ENCODE measurements at places on chromosomes 4 and X. TPM values are rescaled to one million over a fixed set of nuclear protein-coding genes. Genes with fewer than 3 reads are reported as not detected.

- no peak overlapping the region for H3K27ac ChIP-seq
- no peak overlapping the region for H3K4me3 ChIP-seq
- H3K36me3 ChIP-seq = no peaks in the 10 kb centered on the region
- ATAC-seq = peak; percentile 65
- no peaks in the 10 kb centered on the region for H3K27me3 ChIP-seq
These were observed 11.8 kb upstream of the ZNF630 start for GRCh38 chrX:48083212-48083611.

GRCh38 chr4:15349531-15349935 lies 78.3 kb upstream of the C1QTNF7 start:
- H3K36me3 ChIP-seq = no peaks in the 10 kb centered on the region
- H3K4me1 ChIP-seq = peaks cover 2% of the 10 kb centered on the region
- no peak overlapping the region for H3K4me3 ChIP-seq
- H3K27me3 ChIP-seq = no peaks in the 10 kb centered on the region

DNA sequence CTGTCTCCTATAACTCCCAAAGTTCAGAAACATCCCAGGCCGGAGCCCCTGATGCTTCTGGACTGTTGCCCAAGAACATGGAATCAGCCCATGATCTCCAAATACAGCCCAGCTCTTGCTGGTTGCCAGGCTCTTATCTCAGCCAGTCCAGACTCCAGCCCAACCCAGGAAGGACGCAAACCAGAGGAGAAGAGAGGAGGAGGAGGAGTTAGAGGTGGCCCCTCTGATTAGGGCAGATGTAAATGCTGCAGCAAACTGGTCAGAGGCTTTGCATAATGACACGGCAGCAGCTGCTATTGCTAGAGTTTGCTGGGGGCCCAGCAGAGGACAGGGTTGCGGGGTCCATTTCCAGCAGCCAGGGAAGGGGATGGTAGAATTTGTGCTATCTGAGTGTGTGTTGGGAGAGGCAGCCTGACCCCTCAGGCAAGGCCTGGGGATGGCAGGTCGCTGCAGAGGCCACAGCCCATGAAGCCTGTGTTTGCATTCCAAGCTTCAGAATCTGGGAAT lies 4.2 kb upstream of the OTUD5 start:
- H3K4me1 ChIP-seq = peaks cover 10% of the 10 kb centered on the region
- H3K27ac ChIP-seq = no peak overlapping the region
- H3K27me3 ChIP-seq = no peaks in the 10 kb centered on the region
- H3K4me3 ChIP-seq = no peak overlapping the region
- H3K36me3 ChIP-seq = no peaks in the 10 kb centered on the region

DNA sequence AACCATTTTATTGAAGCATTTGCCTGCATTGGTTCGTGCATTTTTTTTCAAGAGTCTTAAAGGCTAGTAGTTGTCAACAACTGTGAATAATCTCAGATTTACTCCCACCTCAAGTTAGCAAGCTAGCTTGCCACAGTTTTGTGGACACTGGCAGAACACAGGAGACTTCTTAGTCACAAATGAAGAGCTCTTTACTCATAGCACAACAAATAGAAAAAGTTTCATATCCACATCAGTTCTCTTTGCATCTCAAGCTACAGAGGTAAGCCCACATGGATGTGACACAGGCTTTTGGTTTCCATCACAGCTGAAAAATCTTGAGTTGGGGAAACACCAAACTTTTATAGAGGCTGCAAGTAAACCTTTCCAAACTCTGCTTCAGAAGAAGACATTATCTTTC lies 2315.7 kb upstream of the TENM3 start:
- no peaks in the 10 kb centered on the region for H3K36me3 ChIP-seq
- no peaks in the 10 kb centered on the region for H3K27me3 ChIP-seq
- no peak for ATAC-seq

DNA sequence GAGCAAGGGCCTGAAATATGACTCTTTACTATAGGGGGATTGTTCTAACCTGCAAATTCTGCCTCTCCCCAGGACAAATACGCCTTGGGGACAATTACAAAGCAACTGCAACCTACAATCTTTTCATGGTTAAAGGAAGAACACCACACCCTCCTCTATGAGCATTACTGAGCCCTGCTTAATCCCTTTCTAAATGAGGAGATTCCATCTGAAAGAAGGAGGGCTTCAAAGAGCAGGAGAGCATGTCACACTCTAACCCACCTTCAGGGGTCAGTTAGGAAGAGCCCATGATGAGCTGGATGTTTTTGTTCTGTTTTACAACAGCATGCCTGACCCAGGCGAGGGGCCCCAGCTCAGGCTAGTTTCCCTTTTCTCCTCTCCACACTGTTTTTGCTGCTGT lies 134.0 kb upstream of the ANXA3 start:
- ATAC-seq = no peak
- no peak overlapping the region for H3K27ac ChIP-seq
- H3K27me3 ChIP-seq = no peaks in the 10 kb centered on the region
- H3K4me3 ChIP-seq = no peak overlapping the region
- H3K36me3 ChIP-seq = no peaks in the 10 kb centered on the region

DNA sequence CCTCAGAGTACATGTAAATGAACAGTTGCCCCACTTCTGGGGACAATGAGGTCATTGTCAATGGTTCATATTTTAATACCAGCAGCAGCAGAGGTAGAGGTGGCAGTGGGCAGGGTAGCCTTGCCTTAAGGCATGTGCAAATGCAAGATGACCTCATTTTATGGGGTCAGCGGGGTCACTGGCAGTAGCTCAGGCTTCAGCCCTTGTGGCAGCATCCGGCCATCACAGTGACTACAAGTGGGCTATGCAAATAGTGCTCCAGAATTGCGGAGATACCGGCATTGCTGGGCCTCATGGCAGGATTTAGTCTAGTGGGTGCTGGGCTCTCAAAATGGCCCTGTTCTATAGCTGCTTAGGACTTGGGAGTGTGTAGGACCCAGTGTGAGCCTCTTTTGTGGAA lies 144.7 kb downstream of the FAM47A start:
- H3K4me3 ChIP-seq = no peak overlapping the region
- H3K27ac ChIP-seq = no peak overlapping the region
- ATAC-seq = no peak

GRCh38 chr4:141463678-141464077 lies 172.7 kb upstream of the IL15 start:
- H3K4me3 ChIP-seq = no peak overlapping the region
- H3K27me3 ChIP-seq = no peaks in the 10 kb centered on the region
- no peak overlapping the region for H3K27ac ChIP-seq
- no peaks in the 10 kb centered on the region for H3K36me3 ChIP-seq
- no peak for ATAC-seq

- H3K4me1 ChIP-seq = no peaks in the 10 kb centered on the region
- H3K27me3 ChIP-seq = no peaks in the 10 kb centered on the region
- H3K36me3 ChIP-seq = no peaks in the 10 kb centered on the region
- no peak overlapping the region for H3K4me3 ChIP-seq
These were observed 168.4 kb downstream of the MAD2L1 start for GRCh38 chr4:119898211-119898610.

DNA sequence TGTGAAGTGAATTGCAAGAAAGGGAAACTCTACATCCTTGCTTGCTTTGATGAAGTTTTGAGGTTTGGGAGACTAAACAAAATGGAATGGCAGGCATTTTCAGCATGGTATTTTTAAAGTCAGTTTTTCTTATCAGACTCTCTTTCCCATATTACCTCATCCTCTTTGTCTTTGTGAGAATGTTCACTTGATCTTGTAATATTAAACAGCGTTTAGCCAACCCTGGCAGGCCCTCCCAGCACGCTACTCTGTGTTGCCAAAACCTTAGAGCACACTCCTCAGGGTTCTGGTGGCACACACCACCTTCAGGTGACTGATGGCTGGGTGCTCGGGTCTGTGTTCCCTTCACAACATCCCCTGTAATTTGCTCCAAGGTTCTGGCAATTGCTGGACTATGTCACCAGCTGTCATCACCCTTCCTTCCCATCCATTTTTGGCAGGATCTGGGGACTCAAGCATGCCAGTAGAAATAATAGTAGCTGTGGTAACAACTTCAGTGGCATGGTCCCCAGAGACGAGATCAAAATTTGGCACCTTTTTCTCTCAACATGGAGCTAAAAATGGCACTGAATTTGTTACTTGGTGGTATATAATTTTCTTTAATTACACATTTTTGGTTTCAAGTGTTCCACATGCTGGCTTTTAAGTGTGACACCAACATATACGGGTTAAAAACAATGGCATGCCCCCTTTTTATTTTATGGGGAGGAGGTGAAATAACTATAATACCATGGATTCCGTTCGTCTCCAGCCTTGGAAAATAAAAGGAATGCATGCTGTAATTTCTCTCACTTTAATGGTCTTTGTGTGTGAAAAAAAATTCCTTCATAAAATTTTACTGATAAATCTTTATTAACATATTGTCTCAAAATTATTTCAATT lies 273.1 kb downstream of the DCTD start:
- no peak overlapping the region for H3K27ac ChIP-seq
- H3K4me1 ChIP-seq = no peaks in the 10 kb centered on the region
- no peaks in the 10 kb centered on the region for H3K27me3 ChIP-seq
- no peak for ATAC-seq
- H3K36me3 ChIP-seq = no peaks in the 10 kb centered on the region
- no peak overlapping the region for H3K4me3 ChIP-seq

GRCh38 chrX:101659601-101660063 lies at the start of gene ARMCX2:
ARMCX2 (minus strand) TSS chrX:101659850; CDS start chrX:101657588, 2,262 bp downstream.
- H3K4me1 ChIP-seq = no peaks in the 10 kb centered on the region
- no peaks in the 10 kb centered on the region for H3K36me3 ChIP-seq
- peak; percentile 75 for ATAC-seq
- H3K27me3 ChIP-seq = no peaks in the 10 kb centered on the region
- H3K4me3 ChIP-seq = peak within 1 kb of the TSS; percentile 62

DNA sequence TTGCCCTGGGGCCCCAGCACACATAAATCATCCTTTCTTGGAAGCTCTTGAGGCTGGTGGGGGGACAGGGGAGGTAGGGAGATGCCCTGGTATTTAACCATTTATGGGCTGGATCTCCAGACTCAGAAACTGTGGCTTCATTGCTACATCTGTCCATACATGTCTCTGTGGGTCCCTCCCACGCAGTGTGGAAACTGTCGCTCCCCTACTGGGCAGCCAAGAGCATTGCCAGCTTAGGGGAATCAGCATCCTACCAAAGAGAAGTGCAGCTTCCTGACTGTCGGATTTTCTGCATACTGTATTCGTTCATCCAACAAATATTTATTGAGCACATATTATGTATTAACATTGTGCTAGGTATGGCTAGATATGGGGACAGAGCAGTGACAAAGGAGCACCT lies 3.7 kb downstream of the GRIPAP1 start:
- peaks cover 48% of the 10 kb centered on the region for H3K36me3 ChIP-seq
- no peaks in the 10 kb centered on the region for H3K27me3 ChIP-seq
- peaks cover 11% of the 10 kb centered on the region for H3K4me1 ChIP-seq

DNA sequence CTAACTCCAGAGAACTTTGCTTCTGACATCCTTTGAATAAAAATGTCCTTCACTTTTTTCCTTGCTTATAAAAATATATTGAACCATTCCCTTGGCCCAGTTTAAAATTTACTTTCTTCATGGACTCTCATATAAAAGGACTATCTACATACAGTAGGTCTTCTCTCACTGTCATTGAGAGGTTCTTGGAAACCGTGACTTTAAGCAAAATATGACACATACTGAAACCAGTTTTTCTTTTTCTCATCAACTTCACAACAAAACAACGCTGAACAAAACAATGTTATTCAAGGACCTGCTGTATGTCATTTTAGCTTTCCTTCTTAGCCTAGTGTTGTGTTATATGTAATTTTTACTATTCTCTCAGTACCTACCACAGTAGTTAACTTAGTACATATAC lies 496.8 kb downstream of the CENPC start:
- H3K4me1 ChIP-seq = no peaks in the 10 kb centered on the region
- H3K27ac ChIP-seq = no peak overlapping the region
- no peaks in the 10 kb centered on the region for H3K27me3 ChIP-seq
- no peaks in the 10 kb centered on the region for H3K36me3 ChIP-seq
- no peak overlapping the region for H3K4me3 ChIP-seq

TMEM31 gene
- total RNA-seq = not detected

ATP8A1 gene
- 21.9 TPM for total RNA-seq

IGBP1 gene
- 61.1 TPM for total RNA-seq

ARSJ gene
- 17.5 TPM for total RNA-seq

C1QTNF7 gene
- 37.4 TPM for total RNA-seq

MAGEA12 gene
- not detected for total RNA-seq

SAGE1 gene
- total RNA-seq = not detected

GPR119 gene
- total RNA-seq = not detected

INTS6L gene
- 8.1 TPM for total RNA-seq

ZFP42 gene
- not detected for total RNA-seq

SLC38A5 gene
- total RNA-seq = 5.0 TPM

KLHL5 gene
- 120 TPM for total RNA-seq

PDCL2 gene
- not detected for total RNA-seq

All from gastroesophageal sphincter (tissue), 4 donors.